ENCODE measurements at places on chromosomes 16 and 17.

GRCh38 chr16:8594149-8594666 is 3.9 kb upstream of the TMEM114 start:
- no peak for DNase-seq

- DNase-seq = no peak
These were observed 75.2 kb downstream of the ERCC4 start for GRCh38 chr16:13995194-13995593.

GRCh38 chr17:14321476-14321949 is 20.6 kb downstream of the HS3ST3B1 start:
- no peak for DNase-seq

GRCh38 chr17:55294042-55294751 is 29.4 kb downstream of the HLF start:
- no peak for DNase-seq

DNA sequence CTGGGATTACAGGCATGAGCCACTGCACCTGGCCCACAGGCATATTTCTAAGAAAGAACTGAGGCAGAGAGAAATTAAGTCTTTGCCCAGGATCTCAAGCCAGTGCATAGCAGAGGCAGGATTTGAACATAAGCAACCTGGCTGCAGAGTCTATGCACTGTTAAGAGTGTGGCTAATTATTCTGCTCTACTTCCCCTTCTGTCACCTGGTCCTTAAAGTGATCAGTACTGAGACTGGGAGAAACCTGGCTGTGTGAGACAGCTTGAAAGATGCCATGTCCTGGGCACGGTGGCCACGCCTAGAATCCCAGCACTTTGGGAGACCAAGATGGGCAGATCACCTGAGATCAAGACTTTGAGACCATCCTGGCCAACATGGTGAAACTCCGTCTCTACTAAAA is 58.1 kb downstream of the IQCK start:
- DNase-seq = no peak
